ENCODE measurements at places on chromosomes 1 and 21.

GRCh38 chr1:111924786-111925185, 64.7 kb downstream of the KCND3 start:
- no peak for DNase-seq

- no peak for DNase-seq
Observed at GRCh38 chr1:1427106-1427819, 6.2 kb upstream of the ANKRD65 start.

DNA sequence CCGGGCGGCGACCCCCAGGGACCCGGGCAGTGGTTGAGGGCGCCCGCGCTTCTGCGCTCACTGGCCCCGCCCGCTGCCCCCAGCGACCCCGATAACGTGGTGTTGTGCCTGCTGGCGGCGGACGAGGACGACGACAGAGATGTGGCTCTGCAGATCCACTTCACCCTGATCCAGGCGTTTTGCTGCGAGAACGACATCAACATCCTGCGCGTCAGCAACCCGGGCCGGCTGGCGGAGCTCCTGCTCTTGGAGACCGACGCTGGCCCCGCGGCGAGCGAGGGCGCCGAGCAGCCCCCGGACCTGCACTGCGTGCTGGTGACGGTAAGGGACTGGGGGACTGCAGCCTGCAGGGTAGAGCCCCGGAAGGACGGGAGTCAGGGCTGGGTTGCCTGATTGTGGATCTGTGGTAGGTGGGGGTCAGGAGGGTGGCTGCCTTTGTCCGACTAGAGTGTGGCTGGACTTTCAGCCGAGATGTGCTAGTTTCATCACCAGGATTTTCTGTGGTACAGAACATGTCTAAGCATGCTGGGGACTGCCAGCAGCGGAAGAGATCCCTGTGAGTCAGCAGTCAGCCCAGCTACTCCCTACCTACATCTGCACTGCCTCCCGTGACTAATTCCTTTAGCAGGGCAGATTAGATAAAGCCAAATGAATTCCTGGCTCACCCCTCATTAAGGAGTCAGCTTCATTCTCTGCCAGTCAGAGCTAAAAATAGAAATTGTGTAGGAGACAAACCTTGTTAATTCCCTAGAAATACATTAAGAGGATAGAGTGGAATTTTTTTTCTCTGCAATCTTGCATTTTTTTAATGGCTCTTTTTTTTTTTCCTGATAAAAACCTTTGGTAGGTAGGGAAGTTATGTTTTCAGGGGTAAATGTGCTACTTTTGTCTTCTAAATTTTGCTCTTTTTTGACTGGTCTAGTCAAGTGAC, 1.5 kb downstream of the GADD45A start:
- DNase-seq, result peak; percentile 98

DNA sequence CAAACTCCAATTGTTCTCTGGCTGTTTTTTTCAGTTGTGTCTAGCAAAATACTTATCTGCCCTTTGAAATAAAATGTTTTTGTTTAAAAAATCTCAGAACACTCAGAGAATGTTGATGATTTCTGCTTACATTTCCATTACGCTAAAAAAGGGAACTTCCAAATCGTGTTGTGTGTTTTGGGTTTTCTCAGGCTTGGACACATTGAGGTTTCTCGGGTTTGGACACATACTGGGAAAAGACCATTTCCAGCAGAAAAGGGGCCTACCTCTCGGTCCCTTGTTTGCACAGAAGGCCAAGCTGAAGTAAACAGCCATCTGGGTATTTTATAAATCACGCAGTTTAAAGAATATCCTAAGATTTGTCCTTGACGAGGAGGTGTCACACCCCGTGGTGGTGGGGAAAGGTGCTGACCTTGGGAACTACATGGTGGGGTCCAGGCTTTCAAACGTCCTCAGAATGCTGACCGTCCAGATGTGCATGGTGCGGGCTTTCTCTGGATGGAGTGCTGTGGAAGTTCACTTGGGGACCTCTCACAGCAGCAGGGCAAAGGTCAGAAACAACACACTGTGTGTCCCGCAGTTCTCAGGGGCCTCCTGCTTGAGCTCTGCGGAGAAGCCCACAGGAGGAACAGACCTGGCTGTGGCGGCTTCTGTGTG, 67.8 kb downstream of the SLC37A1 start:
- DNase-seq, result no peak

- no peak for DNase-seq
Observed at GRCh38 chr21:46556802-46557201, 48.1 kb downstream of the S100B start.

DNA sequence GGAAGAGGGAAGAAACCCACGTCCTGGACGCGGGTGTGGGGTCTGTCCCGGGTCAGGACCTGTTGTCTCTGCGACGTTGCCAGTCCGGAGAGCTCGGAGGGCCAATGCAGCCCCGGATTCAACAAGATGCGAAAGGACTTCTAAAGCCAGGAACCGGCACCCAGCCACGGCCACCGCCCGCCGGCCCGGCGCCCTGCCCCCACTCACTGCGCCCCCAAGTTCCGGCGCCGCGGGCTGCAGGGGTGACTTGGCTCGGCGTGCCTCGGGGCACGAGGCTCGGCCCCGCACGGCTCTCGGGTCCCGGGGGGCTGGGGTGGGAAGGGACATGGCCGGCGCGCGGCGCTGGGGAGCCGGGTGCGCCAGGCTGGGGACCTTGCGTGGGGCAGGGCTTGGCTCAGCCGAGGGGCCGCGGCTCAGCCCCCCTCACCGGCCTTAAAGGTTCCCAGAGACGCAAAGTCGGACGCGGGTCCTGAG, 51.8 kb upstream of the H6PD start:
- peak; percentile 19 for DNase-seq

DNA sequence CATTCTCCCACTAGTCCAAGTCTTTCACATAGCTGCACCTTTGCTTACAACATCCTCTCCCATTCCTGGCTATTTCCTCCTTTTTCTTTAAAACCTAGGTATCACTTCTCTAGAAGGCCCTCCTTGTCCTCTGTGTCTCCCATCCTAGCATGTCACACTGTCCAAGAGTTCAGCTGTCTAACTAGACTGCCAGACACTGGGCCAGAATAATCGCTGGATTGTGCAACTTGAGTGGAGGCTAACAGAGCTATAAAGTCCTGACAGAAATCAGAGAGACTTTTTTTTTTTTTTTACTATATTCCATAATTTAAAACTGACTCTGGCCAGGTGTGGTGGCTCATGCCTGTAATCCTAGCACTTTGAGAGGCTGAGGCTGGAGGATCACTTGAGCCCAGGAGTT, 4.2 kb upstream of the ANGPTL7 start:
- DNase-seq, result no peak

DNA sequence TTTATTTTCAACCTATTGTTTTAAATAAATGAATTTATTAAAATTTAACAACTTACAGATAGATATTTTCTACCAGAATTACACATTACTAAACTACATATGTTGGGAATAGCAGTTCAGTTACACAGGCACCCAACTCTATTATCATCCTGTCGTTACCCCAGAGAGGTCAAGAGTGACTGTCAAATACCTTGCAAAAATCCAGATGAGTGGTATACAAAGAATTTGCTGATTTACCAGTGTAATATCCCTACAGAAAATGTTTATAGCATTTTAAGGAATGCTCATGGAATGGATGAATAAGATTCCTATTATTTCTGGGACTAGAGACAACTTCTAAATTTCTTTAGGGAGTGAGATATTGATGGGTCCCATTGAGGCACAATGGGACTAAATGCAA, 300.7 kb upstream of the RGS18 start:
- no peak for DNase-seq

DNA sequence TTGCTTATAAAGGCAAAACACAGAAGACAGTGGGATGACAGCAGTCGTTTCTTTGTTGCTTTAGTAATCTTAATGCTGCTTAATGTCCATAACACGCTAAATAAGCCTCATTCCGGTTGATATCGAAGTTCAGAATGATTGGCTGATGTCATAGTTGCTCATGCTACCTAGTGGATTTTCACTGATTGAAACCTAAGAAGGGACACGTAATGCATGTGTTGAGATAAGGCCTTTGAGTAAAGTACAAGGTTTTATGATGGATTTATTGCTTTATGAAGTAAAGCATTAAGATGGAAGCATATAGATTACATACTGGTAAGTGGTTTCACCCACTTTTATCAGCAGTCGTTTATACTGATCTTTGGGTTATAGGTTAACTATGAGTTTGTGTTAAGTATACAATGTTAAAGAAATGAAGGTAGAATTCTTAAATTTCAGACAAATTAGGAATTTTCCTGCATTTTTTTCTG, 25.1 kb downstream of the IARS2 start:
- DNase-seq, result no peak

- no peak for DNase-seq
Observed at GRCh38 chr1:46285730-46286477, 17.5 kb downstream of the LRRC41 start.

DNA sequence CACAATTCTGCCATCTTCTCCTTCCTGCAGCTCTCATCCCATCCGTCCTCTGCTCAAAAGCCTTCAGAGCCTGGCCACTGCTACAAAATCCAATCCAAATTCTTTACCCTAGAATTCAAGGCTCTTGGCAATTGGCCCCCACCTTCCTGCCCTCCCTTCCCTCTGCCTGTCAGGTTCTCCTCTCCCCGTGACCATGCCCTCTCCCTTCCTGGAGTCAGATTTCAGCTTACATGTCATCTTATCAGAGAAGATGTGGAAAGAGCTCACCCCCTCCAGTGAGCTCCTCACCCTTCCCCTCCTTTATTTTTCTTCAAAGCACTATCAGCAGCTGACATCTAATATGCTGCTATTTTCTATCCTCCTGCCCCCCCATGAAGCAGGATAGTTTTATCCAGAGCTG, 86.9 kb downstream of the GRIK3 start:
- DNase-seq, result no peak

GRCh38 chr1:68473060-68473459, 23.3 kb upstream of the RPE65 start:
- no peak for DNase-seq

DNA sequence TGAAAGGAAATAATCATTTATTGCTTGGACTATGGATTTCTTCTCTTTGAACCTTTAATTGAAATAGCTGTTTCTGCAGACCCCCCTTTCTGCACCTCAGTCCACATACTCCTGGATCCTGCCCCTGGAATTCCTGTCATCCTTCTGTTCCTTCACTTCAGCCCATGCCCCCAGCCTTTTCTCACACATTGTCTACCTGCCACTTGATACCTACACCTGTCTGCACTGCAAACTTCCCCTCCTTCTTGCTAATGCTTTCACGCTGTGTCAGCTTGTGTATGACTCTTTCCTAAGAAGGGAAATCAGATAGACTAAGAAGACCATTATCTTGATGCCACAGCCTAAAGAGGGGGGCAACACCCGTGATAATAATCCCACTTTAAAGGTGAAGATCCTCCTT, 80.3 kb upstream of the EXO1 start:
- no peak for DNase-seq
